Stimulated activated CD8-positive, alpha-beta memory T cell treated with anti-CD3 and anti-CD28 coated beads, Interleukin-4, amount 100 ng/mL, for 4 hours (primary cell): ENCODE measurements at places on chromosomes 11 and 22.

- no peak for DNase-seq
These were observed 56.9 kb downstream of the PKNOX2 start for GRCh38 chr11:125221461-125221860.

DNA sequence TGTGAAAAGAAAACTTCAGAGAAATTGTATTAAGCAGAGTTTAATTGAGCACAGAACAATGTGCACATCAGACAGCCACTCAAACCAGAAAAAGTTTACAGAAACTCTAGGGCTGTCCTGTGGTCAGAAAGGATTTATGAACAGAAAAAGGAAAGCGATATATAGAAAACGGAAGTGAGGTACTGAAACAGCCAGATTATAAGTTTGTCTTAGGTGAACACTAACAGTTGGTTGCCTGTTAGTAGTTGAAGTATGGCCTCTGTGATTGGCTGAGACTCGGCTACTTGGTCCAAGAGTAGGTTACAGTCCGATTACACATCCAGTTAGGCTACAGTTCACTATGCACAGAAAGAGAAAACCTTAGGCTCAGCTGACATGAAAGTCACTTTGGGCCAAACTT is 1232.5 kb upstream of the RAG2 start:
- no peak for DNase-seq

GRCh38 chr11:117337076-117337475 is 9.4 kb downstream of the CEP164 start:
- no peak for DNase-seq

DNA sequence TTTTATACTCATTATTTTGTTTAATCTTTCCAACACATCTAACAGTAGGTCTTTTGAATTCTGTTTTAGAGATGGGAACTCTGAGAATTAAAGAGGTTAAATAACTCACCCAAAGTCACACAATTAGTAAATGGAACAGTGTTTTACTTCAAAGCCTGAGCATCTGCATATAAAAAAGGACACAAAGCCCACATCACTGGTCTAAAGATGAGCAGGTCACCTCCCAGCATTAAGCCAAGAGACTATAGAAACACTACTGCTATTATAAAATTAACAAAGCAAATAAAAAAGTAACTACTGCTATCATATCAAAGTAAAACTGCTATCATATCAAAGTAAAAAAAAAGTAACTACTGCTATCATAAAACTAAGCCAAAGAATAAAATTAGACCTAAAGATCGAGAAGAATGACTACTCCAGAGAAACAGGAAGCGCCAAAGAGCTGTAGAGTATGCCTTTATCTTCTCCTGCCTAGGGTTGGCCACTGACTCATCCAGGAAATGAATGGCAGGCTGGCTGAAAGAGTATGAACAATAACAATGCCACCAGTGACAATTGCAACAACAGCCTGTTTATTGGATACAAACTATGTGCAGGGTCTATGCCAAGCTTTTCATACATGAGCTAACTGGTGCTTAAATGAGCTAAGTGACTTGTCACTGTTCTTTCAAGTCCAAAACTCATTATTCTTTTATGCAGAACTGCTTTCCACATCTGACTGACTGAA is 1153.0 kb upstream of the TENM4 start:
- no peak for DNase-seq

GRCh38 chr22:41003066-41003465 is 51.9 kb downstream of the RBX1 start:
- DNase-seq, result no peak

DNA sequence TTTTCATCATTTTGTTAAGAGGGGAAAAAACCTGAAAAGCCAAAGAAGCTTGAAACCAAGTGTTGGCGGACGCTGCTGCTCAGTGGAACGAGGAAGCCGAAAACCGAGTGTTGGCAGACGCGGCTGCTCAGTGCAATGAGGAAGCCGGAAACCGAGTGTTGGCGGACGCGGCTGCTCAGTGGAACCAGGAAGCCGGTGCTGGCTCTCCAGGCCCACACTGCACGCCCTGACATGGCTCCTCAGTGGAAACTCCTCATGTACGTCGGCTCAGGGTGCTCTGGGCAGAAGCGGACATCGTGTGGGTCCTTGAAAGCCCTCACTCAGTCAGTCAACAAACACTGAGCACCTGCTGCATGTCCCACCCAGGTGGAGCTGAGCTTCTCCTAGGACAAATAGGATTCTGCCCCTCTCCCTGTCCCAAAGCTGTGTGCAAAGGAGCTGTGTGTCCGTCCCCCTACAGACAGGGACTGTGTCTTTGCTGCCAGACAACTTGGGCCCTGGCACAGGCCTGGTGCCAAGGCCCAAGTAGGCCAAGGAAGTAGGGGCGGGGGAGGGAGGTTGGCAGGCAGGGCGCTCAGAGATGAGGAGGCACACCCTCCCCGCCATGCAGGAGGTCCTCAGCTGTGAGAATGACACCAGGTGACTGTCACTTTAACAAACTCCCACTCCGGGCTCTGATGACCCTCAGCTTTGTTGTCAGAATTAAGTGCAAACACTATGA is 37.3 kb downstream of the PHF21B start:
- no peak for DNase-seq

- DNase-seq, result no peak
These were observed 1.4 kb downstream of the CDC42BPG start for GRCh38 chr11:64842851-64843685.

DNA sequence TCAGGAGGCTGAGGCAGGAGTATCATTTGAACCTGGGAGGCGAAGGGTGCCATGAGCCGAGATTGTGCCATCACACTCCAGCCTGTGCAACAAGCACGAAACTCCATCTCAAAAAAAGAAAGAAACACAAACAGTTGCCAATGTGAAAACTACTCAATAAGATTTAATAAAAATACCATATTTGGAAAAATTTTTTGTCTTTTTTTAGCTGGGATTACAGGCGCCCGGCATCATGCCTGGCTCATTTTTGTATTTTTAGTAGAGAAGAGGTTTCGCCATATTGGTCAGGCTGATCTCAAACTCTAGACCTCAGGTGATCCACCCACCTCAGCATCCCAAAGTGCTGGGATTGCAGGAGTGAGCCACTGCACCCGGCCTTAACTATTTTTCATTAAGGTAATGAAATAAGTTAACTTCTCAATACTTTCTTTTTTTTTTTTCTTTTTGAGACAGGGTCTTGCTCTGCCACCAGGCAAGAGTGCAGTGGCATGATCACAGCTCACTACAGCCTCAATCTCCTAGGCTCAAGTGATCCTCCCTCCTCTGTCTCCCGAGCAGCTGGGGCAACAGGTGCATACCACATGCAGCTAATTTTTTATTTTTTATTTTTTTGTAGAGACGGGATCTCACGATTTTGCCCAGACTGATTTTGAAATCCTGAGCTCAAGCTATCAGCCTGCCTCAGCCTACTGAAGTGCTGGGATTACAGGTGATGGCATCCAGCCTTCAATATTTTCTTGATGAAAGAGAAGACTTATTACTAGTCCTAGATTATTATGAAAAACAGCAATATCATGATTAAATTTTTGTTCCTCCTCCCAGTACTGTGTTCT is 4746.2 kb upstream of the OR11H1 start:
- DNase-seq, result no peak

GRCh38 chr22:29078036-29078868 is 5.4 kb downstream of the KREMEN1 start:
- no peak for DNase-seq

- no peak for DNase-seq
These were observed 30.9 kb upstream of the FLI1 start for GRCh38 chr11:128662960-128663359.

- no peak for DNase-seq
These were observed 34.3 kb upstream of the MICAL2 start for GRCh38 chr11:12075822-12076821.

GRCh38 chr11:133238027-133238426 is 294.3 kb downstream of the OPCML start:
- DNase-seq, result no peak

DNA sequence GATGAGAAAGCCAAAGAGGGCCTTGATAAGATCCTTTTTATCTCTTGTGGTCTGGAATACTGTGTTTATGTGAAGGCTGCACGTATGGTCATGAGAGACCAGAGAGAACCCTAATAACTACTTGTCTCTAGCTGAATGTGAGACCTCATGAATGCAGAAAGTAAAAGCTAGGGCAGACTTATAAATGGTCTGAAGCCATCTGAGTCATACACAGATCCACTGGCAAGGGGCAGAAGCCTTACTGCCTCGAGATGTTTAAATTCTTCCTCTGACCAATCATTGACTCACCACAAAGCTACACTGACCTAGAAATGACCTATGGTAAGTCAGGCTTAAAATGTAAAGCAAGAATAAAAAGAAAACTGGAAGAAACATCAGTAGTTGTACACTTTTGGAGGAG is 22.7 kb upstream of the OR4B1 start:
- no peak for DNase-seq

GRCh38 chr11:26835611-26836010 is 113.8 kb upstream of the SLC5A12 start:
- DNase-seq, result no peak

- DNase-seq, result no peak
These were observed 10.5 kb downstream of the RPL27A start for GRCh38 chr11:8693010-8693551.

DNA sequence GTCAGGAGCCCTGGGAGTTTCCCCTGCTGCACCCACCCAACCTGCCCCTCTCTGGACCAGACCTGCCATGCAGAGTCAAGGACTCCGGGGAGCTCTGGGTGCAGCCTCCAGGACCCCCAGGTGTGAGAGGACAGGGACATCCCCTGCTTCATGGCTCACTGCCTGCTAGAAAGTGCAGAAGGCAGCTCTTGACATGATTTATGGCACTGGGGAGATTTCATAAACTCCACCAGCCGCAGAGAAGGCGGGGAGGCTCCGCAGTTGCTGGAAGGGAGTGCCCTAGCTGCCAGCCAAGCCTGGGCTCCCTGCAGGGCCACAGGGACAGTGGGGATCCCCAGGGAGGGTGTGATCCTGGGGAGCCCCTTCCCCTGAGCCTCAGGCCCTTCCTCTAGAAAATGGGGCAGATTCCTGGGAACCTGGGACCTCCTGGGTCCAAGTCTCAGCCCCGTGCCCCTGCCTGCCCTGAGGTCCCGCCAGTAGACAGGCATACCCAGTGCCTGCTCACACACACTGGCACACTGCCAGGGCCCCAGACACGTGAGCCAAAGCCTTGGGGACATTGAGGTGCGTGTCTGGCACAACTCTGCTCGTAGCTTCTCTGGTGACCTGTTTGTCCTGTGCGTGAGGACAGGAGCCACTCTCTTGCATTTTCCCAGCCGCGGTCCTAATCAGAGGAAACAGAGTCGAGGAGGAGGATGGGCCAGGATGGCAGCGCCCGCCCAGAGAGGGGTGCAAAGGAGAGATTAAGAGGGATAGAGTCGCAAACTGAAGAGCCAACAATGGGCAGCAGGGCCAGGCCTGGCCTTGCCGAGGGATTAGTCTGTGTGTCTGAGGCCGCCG is 13.8 kb downstream of the CABP7 start:
- no peak for DNase-seq

GRCh38 chr11:102868339-102868738 is 6.4 kb downstream of the MMP12 start:
- no peak for DNase-seq

- no peak for DNase-seq
These were observed 72.9 kb downstream of the LARGE2 start for GRCh38 chr11:45995342-45995734.

GRCh38 chr11:3709977-3710376 is 38.8 kb upstream of the CHRNA10 start:
- no peak for DNase-seq

- DNase-seq, result no peak
These were observed 1635.2 kb downstream of the FAM181B start for GRCh38 chr11:81098471-81098870.

DNA sequence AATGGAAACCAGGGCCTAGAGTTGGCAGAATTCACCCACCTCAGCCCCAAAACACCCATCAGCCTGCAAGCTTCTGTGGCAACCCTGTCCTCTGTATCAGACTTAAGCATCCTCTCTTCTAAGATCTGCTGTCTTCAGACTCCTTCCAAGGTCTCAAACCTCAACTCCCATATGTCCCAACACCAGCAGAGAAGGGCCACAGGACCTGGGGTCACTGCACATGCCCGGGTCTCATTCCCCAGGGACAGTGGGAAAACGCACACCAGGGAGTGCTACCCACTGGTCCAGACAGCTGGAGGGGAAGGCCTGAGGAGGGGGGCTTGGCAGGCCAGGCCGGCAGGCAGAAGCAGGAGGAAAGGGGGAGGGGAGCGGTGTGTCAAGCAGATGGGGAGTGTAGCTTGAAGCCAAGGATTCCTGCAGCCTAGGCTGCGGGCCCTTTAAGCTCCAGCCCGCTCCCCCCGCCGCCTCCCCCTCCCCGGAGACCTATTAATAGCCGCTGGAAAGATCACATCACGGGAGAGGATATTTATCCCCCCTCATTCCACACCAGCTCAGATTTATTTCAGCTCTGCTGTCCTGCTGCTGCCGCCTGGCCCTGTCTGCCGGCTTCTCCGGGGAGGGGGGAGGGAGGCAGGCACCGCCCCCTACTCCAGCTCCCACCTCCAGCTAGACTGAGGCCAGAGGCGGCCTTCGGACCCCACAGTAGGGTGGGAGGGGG is 16.7 kb downstream of the BCL9L start:
- no peak for DNase-seq

DNA sequence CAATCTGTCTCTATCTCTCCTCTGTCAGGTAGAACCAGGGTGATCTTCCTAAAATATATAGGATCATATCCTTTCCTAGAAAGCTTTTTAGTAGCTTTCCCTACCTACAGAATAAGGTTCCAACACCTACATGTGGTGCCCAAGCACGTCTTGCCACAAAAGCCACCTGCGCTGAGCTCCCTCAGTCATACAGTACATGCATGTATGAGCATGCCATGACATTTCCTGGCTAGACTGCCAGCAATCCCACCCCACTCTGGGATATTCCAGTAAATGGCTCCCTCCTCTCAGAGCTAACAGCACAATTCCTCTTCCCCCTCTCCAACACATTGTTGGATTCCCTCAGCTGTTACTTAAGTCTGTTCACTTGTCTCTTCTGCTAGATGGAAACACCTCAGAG is 398.0 kb downstream of the TENM4 start:
- no peak for DNase-seq

GRCh38 chr22:50678218-50678650 is 5.6 kb downstream of the SHANK3 start:
- DNase-seq, result no peak

DNA sequence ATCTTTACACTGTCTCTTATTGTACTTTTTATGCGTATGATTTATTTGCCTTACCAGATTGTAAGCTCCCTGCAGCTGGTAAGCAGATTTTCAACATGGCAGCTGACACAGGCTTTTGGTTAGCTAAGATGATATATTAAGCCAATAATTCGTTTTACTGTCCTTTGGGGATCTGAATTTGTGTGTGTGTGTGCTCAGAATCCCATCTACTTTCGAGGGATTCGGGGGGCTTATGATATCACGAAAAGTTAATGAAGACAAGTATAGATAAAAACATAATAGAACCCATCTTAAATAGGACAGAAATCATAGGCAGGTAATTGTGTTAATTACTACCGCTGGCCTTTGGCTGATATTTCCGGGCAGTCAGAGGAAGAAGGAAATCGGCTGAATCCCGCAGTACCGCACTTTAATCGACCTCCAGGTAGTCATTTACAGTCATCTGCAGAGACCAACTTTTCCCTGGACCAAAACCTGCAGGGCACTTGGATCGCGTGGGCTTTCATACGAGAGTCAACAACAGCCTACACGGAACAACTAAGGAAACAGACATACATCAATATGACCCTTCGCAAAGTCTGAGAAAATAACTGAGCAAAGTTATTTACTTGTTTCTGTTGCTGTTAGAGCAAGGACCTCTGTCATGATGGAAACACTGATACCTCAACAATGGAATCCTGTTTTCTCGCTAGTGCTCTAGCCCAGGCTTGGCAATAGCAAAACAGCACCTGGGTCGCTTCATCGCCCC is 802 bp downstream of the KBTBD3 start:
- no peak for DNase-seq
